ENCODE measurements at places on chromosomes 4 and X.
A peak's percentile ranks its signal among the peaks of the same experiment; 100 is the strongest.

DNA sequence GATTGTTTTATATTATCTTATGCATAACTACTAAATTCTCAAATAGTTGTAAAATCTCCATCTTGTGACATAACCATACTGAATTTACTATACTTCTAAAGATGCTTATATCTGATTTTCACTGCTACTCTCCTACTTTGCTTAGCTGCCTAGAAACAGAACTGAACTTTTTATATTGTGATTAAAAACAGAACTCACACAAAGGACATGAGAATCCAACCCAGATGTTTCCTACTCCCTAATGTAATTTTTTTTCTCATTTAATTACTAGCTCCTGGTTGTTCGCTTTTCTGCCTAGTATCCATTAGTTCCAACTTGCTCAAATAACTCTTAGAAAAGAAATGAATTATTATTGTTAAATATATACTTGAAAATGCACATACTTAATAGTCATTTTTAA lies 283.5 kb upstream of the ACTRT1 start:
- DNase-seq: no peak

DNA sequence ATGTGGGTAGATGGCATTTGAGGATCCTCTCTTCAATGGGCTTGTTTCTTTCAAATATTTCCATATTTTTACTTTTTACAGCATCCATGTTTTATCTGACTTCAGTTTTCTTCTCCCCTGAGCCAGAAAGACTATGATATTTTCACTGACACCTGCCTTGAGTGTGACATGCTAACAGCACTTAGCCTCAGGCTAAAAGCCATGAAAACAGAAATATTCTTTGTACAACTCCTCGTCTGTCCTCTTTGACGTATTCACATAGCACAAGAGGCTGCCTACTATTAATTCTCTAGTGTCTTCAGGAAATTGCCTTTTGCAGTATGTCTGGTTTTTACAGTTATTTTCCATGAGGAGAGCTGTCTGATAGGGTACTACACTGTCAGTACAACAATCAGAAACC lies 215.0 kb downstream of the MAD2L1 start:
- no peak for DNase-seq

- DNase-seq: peak; percentile 78
Observed at GRCh38 chr4:165131247-165131832, 18.7 kb upstream of the TMEM192 start.

GRCh38 chrX:40144576-40144975 lies 46.8 kb upstream of the BCOR start:
- no peak for DNase-seq

DNA sequence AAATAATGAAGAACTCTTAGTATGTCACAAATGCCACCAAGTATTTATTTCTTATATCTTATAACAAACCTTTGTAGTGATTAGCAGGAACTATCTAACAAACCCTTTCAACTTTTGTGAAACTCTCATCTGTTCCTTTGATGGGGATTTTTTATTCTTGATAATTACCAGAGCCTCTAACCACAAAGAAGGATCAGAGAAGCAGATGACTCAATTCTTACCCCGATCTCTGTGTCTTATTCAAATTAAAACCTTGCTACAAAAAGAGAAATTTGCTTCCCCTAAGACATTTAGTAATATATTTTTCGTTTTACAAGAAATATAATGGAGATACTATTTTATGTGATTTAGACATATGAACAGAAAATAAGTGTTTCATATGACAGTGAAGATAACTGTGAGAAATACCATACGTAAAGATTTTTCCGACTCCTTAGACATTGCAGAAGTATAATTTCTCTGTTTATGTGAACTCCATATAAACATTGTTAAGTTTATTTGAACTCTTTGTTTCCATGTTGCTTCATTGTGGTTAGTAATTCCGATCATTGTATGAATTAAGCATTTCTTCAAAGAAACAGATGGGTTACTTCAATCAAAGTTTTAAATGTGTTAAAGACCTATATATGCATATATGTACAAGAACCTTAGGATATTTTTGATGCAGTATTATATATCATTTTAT lies 205.4 kb downstream of the CFAP299 start:
- no peak for DNase-seq

DNA sequence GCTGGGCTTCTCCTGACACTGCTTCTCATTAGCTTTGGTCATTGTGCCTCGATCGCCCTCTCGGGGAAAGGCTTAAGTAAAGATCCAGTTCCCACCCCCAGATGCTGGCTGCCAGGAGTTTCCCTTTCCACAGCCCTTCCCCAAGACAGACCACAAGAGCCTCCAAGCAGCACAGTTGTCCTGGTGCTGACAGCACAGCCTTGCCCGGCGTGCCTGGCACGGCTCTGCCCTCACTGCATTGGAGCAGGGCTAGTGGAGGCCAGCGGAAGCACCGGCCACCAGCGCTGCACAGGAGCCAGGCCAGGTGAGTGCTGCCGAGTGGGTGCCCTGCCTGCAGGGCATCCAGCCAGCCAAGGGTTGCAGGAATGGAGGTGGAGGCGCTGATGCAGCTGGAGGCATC lies 9.7 kb upstream of the MSANTD1 start:
- no peak for DNase-seq

- DNase-seq: no peak
Observed at GRCh38 chr4:6337331-6337935, 67.8 kb downstream of the WFS1 start.

DNA sequence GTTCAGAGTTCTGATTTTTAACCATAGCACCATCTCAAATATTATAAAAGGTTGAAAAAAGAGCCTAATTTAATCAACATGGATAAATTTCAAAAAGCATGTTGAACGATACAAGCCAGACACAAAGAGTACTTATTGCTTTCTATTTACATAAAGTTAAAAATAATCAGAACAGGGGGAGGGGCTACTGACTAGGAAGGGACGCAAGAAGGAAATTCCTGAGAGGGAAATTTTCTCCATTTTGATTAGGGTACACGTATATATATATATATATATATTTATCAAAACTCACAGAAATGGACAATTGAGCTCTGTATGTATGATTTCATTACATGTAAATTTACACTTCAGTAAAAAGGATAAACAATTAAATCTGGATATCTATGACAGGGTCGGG lies 482 bp upstream of the MBTPS2 start:
- no peak for DNase-seq

GRCh38 chr4:79325864-79326328 lies at the start of gene NAA11:
Gene NAA11, minus strand, starts transcription at chr4:79326061. Its CDS starts 184 bp downstream, at chr4:79325877.
- DNase-seq: no peak

GRCh38 chrX:106023947-106024346 lies 14.6 kb downstream of the SERPINA7 start:
- no peak for DNase-seq
